ENCODE measurements at places on chromosomes 7 and 10.

GRCh38 chr10:123143162-123143824, 4.6 kb upstream of the HMX2 start:
- DNase-seq = no peak

DNA sequence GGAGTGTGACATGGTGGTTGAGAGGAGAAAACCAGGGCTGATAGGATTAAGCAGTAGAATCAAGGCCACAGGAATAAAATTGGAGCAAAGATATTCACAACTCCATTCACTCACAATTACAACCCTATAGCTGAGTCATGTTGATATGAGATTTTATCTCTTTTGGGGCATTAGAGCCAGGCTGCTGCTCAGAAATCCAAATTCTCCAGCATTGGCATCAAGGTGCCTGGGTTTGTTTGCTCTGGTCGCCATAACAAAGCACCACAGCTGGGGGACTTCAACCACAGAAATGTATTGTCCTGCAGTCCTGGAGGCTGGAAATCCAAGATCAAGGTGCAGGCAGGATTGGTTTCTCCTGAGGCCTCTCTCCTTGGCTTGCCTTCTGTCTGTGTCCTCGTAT, 52.5 kb upstream of the GRB10 start:
- no peak for DNase-seq

GRCh38 chr7:94154858-94155257, 150.7 kb upstream of the BET1 start:
- DNase-seq = no peak

GRCh38 chr7:85566095-85566794, 379.4 kb upstream of the SEMA3D start:
- DNase-seq = no peak

DNA sequence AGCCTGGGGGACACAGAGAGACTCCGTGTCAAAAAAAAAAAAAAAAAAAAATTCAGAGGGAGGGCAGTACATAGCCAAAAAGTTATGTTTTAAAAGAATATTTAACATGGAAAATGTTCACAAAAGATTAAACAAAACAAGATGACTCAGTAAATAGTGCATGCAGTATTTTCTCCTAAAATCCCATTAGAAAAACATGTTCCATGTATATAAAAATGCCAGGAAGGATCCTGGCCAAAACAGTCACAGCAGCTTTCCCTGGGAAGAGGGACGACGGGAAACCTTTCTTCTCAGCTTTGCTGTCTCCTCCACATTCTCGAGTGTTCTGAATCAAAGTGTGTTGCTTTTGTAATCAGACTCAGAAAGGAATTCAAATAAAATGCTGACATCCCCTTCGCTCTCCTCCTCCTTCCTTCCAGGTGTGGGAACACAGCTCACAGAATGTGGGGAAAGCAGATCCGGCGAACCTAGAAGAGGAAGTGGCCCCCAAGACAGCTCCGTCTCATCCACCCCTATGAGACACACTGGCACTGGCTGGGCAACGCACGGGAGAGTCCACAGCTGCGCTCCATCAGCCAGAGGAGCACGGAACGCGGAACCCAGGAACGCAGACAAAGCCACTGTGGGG, 139.4 kb downstream of the MAD1L1 start:
- DNase-seq = no peak

GRCh38 chr10:52213321-52213752, 100.7 kb upstream of the DKK1 start:
- no peak for DNase-seq

DNA sequence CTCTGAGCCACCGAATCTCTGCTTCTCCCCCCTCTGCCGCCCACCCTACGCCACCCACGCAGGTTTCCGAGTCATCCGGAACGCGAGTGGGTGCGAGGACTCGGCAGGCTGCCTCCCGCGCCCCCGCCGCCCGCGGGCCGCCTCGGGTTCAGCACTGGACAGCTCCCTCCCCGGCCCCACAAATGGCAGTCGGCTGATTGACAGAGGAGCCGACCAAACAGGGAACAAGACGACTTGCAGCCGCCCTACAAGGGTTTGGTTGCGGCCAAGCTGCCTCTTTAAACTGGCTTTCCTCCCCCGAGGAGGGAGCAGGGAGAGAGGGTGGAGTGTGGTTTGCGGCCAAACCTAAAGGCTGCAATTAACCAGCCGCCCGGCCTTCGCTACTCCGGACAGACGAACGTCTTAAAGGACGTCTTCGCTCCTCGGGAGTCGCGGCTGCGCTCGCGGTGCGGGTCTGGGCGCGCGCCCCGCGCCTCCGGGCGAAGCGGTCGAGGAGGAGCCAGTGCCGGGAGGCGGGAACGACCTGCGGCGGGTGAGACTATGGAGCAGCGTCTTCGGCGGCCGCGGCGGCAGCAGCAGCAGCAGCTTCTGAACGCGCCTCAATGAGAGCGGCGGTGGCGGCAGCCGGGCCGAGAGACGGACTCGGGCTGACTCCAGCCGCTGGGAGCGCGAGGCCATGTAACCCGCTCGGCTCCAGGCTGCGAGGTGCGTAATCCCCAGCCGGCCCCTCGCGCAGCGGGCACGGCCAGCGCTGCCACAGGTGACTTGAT, at the start of gene GPR158:
TSS of gene GPR158 (plus strand) at position 541 of the 770 bp plus-strand sequence. CDS start 420 bp downstream, outside the sequence.
- peak; percentile 17 for DNase-seq

GRCh38 chr10:31404640-31405039, 85.6 kb downstream of the ZEB1 start:
- no peak for DNase-seq

DNA sequence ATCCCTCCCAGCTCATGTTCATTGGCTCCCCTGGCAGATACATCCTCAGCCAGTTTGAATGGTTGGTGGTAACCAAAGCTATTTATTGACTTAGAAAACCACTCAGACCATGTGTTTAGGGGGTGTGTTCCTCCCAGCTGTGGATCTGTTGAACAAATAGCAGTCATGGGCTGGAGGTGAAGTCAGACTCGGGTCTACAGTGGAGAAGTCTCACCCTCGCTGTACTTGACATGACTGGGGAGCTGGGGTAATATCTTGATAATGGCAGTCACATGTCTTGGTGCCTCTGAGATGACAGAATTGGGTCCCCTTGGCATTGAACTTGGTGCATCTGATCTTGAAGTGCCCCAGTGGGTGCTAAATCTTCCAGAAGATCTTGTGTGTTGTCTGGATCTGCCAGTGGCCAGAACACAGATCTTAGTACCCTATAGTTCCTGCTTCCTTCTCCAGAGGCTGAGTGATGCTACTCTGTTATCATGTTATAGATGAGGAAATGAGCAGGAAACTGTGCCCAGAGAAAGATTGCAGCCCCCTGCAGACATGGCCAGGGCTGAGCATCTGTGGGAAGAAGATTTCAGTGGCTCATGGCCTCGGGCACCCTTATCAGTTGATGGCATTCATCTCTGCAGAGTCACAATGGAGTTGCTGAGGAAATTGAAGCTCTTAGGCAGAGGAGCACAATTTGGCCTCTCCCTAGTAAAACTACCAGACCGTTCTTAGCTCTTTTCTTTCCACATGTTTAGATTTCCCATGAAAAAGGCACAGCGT, 50.4 kb downstream of the ADRA2A start:
- no peak for DNase-seq

DNA sequence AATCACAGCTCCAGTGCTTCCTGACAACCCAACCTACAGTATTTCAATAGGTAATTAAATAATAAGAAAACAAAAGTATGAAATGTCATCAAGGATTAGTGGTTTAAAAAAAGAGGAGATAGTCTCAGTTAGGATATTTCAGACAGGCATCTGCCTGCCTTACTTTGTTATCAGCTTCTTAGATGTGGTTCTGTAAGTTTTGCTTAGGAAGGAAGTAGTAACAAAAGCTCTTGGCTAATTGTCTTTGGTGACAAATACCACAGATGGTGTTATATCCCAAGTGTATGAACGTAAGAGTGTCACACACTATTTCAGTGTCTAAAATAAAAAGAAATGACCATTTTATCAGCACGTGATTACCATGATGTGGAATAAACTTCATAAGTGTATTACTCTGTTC, 9.8 kb upstream of the ACTA2 start:
- DNase-seq = no peak

- no peak for DNase-seq
These were observed 85.1 kb downstream of the CARD11 start for GRCh38 chr7:2958416-2959102.

- DNase-seq = no peak
These were observed 484.8 kb upstream of the DPP6 start for GRCh38 chr7:153567426-153567825.

DNA sequence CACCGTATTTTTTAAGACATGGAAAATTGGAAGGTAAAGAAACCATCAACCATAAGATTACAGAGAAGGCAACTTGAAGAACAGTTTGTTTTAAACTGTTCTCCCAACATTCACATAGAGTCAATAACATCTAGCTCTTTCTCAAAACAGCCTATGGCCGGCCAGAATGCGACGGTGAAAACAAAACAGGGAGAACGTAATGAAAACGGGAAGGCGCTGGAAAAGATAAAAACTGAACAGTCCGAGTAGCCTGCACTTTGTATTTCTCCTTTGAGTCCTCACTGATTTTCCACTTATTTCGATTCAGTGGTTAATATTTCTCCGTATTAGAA, 637 bp downstream of the MICU1 start:
- no peak for DNase-seq

GRCh38 chr7:50534690-50535290, 30.4 kb downstream of the DDC start:
- DNase-seq = no peak

DNA sequence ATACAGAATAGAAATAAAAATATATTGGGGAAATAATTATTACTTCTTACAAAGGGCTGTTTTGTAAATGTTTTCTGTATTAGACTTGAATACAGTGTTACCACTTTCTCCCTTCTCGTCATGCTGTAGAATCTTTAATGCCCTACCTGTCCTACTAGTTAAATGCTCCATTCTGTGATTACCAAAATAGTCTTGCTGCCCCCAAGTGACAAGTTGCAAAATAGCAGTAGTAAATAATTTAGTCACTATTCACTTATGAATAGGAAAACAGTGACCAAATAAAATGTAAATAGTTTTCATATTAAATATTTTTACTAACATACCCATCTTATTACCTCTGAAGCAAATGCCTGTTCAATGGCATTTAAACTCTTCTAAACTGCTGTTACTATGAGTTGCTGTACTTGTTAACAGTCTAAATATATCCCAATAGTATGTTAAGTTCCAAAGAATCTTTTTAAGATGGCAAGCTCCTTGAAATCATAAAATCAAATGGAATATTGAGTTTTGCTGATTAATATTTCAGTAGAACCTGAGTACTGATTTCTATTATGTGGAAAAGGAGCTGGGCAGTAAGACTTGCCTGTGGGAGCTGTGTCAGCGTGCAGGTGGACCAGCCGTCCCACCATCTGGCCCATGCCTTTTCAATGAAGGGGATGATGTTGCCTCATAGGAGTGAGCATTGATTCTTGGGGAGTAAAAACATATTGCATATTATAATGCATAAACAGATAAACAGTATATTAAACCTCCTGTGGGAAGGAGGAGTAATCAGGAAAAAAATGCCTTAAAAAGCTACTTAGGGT, 18.1 kb upstream of the OIT3 start:
- DNase-seq = no peak

DNA sequence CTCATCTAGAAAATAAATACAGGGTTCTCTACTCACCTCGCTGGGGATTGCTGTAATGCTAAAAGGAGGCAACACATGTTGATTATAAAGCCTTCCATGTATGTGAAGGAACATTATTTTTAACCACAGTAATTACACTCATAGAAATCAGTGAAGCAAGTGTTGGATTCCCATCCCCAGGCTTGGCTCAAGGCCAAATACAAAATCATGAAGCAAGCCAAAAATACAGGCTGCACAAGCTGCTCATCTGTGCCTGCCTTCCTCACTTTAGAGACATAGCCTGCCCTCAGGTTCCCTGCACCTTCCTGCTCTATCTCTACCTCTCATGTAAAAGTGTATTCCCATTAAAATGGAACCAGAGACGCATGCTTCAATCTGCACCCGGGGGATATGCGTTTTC, 1077.1 kb upstream of the C7orf33 start:
- DNase-seq = no peak

DNA sequence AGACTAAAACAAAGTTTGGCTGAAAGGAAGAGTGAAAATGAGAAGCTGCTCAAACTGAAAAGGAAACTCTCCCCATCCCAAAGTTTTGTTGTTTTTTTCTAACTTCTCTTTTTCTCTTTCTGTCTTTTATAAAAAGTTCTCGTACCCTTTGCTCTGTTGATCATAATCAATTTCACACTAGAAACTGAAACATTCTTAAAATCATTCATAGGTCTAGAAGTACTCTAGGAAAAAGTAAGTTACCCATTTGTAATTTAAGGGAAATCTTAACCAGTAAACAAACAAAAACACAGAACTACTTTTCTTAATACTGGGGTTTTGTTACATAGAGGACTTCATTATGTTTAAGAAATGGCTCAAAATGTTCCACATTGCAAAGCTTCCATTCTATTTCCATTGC, 339.8 kb downstream of the SEMA3D start:
- no peak for DNase-seq

DNA sequence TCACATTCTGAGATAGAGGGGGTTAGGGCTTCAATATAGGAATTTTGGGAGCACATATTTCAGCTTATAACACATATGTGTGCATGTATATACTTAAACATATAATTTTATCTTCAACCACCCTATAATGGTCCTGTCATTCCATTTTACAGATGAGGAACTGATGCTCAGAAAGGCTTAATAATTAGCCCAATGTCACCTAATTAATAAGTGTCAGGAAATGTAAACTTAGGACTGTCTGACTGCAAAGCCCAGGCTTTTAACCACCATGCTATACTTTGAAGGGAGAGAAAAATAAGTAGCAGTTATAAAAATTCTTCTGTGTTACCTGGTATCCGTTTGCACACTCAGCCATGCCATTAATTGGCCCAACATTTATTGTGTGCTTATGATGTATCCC, 172.6 kb downstream of the SKIDA1 start:
- no peak for DNase-seq

- no peak for DNase-seq
These were observed 21.4 kb upstream of the ABCB5 start for GRCh38 chr7:20594023-20594422.

DNA sequence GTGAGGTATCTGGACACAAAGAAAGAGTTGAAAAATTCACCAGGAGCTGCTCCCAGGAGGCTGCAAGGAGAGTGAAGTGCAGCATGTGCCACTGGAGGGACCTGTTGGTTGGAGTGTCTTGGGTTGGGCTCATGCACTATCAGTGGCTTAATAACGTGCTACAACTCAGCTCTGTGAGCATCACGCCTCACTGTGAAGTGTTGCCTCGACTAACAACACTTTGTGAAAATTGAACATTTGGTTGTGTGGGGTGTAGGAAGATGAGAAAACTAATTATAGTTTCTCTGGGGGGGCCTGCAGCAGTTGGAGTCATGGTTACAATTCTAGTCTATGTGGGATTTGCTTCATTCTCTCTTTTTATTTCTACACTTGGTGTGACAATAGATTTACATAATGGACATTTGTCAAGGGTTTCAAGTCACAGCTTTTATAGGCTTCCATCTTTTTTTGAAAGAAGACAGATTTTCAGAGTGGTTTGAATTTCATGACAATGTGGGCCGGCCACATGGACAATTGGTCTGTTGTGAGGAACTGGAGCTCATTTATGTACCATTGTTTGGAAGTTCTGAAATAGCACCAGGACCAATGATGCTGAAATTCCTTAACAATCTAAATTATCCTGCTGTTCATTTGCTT, 121.3 kb downstream of the RAMP3 start:
- DNase-seq = no peak

GRCh38 chr7:140673774-140674155, 1.0 kb downstream of the ADCK2 start:
- no peak for DNase-seq

- no peak for DNase-seq
These were observed 177.3 kb upstream of the PPP2R2D start for GRCh38 chr10:131723297-131724168.
